ENCODE measurements at places on chromosomes 3 and 15.

DNA sequence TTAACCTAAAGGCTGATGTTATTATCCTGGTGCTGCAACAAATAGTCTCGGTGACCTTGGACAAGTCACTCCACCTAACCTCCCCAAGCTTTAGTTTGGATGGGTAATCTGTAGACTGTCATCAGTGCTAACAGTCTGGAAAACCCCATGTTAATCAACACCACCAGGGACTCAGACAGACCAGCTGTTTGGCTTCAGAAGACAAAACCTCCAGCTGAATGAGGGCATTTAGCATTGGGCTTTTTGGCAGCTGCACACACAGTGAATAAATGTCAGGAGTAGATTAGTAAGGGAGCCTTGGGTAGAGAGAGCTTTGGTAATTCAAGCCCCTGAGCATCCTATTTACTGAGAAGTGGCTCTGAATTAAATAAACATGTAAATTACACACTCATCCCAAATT is 24.9 kb upstream of the C3orf80 start:
- DNase-seq: no peak

GRCh38 chr3:105829229-105829628 is 39.6 kb downstream of the CBLB start:
- no peak for DNase-seq

- DNase-seq: no peak
Observed at GRCh38 chr3:141578202-141578973, 91.6 kb downstream of the RASA2 start.

- no peak for DNase-seq
Observed at GRCh38 chr3:89690646-89691045, 583.2 kb downstream of the EPHA3 start.

DNA sequence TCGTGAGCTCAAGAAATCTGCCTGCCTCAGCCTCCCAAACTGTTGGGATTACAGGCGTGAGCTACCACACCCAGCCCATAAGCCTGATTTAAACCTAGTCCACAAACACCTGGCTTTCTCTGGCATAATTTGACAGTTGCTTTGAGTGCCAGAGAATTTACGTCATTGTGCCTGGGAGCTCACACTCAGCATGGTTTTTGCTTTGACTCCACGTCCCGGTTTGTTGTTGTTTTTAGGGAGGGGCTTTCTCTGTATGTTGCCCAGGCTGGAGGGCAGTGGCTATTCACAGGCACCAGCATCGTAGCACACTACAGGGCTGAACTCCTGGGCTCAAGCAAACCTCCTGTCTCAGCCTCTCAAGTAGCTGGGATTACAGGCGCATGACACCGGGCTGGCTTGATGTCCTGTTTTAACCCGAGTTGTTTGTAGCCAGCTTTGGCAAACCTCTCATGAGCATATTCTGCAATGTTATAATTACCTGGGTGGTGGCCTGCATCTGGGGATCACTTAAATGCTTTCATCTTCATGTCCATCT is 32.7 kb downstream of the CEMIP start:
- no peak for DNase-seq

GRCh38 chr15:25734680-25735355 is 128.3 kb downstream of the ATP10A start:
- no peak for DNase-seq

- no peak for DNase-seq
Observed at GRCh38 chr3:180085122-180085710, 48.5 kb upstream of the PEX5L start.

DNA sequence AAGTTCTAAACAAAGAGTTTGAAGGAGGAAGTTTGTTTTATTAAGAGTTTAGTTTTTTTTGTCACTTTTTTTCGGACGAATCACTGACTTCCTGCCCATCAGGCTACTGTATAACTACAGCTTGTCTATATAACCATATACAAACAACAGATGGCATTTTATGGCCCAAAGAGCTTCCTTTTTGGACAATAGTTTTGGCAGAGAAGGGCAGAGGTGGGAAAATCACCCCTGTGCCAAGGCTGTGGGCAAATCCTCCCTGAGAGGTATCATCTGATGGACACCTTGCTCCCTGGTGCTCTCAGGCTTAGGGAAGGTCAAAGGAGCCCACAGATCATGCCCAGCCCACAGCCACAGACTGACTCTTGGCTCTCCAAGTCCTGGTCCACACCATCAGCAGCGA is 113.4 kb downstream of the OXNAD1 start:
- no peak for DNase-seq

- no peak for DNase-seq
Observed at GRCh38 chr3:127585163-127585812, 5.2 kb downstream of the TPRA1 start.

All from left forelimb (tissue), 1 donor.